GM13977 (cell line): ENCODE measurements at places on chromosomes 11 and 22.

- DNase-seq: no peak
Observed at GRCh38 chr22:17949642-17950473, 74.5 kb downstream of the MICAL3 start.

DNA sequence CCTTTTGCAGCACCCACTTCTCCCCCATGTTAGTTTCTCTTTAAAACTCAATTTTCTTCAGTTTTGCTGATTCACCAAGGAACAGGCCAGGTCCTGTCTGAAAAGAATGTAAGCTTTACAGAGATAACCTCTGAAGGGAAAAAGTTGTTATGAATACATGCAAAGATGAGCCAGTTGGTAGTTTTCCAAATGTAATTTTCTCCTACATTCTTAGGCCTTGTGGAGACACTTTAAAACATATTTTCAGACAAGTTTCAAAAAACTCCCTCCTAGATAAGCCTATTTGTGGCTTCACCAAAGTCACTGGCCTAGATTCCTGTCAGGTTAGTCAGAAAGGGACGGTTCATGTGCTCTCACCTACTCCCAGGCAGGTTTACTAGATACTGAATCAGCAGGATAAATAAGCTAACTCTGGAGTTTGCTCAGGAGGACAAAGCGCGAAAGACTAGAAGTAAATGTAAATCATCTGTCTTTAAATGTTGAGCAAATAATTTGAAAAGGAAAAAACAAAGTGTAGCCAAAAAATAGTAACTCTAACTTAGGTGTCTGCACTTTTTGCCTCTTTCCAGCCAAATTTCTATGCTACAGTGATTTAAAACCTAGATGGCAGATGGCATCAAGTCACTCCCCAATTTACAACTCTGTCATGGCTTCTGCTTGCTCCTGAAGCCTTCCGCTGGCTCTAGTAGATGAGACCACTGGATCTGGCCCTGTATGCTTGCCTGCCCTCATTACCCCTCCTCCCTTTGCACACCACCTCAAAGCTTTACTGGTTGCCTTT lies 4.9 kb upstream of the ATP6V1E1 start:
- DNase-seq: no peak

GRCh38 chr11:74135127-74135840 lies 35.5 kb downstream of the C2CD3 start:
- no peak for DNase-seq

GRCh38 chr22:23177197-23177596 lies 3.1 kb upstream of the BCR start:
- no peak for DNase-seq

DNA sequence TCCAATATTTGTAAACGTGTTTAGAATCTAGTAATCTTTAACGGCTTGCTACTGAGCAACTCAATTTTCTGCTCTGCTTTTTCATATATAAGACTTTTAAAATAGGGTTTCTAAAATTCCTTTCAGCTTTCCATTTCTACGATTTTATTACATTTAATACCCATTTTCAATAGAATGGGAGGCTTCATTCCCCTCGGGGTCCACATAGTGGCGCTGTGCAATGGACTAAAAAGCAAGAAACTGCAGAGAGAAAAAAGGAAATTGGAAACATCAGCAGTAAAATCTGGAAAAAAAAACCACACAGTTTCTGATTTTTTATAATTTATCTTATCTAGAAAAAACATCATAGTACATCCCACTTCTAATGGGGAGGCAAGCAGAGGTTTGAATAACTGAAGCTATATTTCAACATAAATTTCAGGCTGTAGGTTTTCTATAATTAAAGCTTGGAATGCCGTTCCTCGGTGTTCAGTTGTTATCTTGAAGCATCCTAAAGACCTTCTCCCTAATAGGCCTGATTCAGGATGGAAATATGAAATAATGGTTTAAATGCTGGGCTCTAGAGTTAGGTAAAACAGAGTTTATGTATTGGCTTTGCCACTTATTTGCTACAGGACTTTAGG lies 18.7 kb upstream of the JHY start:
- DNase-seq: no peak

- DNase-seq: no peak
Observed at GRCh38 chr11:40281052-40281580, 1178.3 kb downstream of the LRRC4C start.

GRCh38 chr11:124753205-124753604 lies 1.1 kb upstream of the VSIG2 start:
- DNase-seq: peak; percentile 17

- no peak for DNase-seq
Observed at GRCh38 chr11:105489446-105489845, 120.4 kb upstream of the GRIA4 start.

DNA sequence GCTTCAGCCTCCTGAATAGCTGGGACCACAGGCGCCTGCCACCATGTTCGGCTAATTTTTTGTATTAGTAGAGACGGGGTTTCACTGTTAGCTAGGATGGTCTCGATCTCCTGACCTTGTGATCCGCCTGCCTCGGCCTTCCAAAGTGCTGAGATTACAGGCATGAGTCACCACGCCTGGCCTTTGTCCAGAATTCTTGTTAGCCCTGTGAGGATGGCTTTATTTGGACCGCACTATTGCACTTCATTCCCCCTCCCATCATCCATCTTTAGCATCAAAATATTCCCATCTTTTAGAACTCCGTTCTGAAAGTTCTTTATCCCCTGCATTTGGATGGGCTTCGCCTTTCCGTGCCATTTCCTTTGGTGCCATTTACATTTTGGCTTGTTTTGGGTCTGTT lies 2.6 kb downstream of the SAMM50 start:
- DNase-seq: no peak

- DNase-seq: no peak
Observed at GRCh38 chr22:26564672-26565071, 25.3 kb downstream of the TPST2 start.

DNA sequence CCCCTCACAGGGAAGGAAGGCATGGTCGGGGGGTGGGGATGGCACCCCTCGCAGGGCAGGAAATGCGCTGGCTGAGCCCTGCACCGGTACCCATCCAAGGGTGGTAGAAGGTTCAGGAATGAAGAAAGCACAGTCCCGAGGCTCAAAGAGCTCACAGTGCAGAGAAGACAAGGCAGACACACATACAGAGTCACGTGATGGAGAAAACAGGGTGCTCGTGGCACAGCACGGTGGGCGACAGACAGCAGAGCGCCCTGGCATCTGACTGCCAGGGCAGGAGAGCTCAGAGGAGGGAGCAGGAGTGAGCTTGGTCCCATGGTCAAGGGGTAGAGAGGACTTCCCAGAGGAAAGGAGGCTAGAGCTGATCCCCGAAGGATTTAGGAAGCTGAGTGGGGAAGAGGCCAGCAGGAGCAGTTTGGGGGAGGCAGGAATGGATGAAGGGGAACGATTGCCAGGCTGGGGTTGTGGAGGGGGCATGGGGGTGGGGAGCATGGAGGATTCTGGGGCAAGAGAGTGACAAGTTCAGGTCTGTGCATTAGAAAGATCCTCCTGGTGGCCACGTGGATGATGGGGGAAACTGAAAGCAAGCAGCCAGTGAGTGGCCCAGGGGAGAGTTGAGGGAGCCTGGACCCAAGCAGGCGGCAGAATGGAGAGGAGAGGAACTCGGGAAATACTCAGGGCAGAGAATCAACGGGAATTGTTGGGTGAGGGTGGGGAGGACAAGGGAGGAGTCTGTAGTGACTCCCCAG lies 43.9 kb downstream of the PDE2A start:
- no peak for DNase-seq

- DNase-seq: no peak
Observed at GRCh38 chr22:37018815-37019308, 385 bp downstream of the TST start.

GRCh38 chr11:57801183-57801485 lies 39.5 kb downstream of the CTNND1 start:
- DNase-seq: no peak

- DNase-seq: no peak
Observed at GRCh38 chr11:13140028-13140870, 131.1 kb downstream of the RASSF10 start.

- no peak for DNase-seq
Observed at GRCh38 chr22:24559471-24559870, 3.7 kb downstream of the SNRPD3 start.

- no peak for DNase-seq
Observed at GRCh38 chr11:41659985-41660384, 200.5 kb upstream of the LRRC4C start.

- DNase-seq: no peak
Observed at GRCh38 chr11:126102436-126102981, 39.8 kb upstream of the CDON start.

DNA sequence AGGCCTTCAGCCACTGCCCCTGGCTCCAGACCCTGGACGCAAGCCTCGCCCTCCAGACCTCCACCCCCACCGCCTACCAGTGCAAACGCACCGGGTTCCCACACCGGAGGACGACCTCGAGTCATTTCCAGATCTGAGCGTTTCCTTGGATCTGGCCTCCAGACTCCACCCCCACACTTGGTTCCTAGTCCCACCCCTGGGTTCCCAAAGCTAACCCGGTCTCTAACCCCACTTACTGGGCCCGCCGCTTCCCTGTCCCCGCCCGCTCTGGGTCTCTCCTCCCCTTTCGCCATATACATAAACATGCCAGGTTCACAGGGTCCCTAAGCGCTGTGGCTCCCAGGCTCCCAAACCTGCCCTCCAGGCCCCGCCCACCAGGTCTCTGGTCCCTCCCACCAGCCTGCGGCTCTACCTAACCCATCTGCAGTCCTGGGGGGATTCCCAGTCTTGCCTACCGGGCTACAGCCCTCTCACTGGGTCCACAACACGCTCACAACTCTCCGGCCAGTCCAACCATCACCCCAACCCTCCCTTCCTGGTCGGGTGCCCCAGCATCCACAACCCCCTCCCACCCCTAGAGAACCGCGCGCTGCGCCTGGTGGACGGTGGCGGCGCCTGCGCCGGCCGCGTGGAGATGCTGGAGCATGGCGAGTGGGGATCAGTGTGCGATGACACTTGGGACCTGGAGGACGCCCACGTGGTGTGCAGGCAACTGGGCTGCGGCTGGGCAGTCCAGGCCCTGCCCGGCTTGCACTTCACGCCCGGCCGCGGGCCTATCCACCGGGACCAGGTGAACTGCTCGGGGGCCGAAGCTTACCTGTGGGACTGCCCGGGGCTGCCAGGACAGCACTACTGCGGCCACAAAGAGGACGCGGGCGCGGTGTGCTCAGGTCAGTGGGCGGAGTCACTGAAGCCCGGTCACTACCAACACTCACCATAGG lies 36.7 kb downstream of the CD6 start:
- peak; percentile 57 for DNase-seq

DNA sequence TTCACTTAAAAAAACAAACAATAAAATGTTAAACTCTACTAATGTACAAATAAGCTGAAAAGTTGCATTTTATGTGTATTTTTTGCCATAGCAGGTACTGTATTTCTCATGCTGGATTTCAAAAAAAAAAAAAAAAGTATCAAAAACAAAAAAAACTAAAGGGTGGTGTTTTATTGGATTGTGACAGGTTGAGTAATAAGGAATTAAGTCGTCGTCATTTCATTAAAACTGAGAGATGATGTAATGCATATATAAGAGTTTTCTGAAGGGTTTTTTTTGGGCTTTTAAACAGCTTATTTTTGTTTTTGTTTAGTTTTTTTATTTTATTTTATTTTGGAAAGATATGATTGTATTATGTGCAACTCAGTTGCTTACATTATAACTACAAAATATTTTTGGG lies 10.9 kb upstream of the ADSL start:
- DNase-seq: no peak

DNA sequence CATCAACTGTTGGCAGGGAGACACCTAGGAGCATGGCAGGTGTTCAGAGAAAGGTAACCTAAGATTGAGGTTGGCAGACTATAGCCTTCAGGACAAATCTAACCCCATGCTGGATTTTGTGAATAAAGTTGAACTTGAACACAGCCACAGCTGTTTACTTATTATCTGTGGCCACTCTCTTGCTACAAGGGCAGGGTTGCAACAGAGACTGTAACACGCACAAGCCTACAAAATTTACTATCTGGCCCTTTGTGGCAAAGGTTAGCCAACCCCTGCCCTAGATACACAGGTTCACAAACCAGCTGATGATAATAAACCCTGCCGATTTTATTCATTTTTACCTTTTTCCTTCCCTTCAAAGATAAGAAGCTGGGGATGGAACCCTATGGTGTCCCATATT lies 2.5 kb downstream of the THYN1 start:
- no peak for DNase-seq

- no peak for DNase-seq
Observed at GRCh38 chr11:70540196-70540595, 141.9 kb downstream of the CTTN start.

GRCh38 chr22:39925909-39926679 lies 25.2 kb downstream of the GRAP2 start:
- DNase-seq: no peak

- no peak for DNase-seq
Observed at GRCh38 chr11:31387379-31387778, 17.7 kb downstream of the DNAJC24 start.

DNA sequence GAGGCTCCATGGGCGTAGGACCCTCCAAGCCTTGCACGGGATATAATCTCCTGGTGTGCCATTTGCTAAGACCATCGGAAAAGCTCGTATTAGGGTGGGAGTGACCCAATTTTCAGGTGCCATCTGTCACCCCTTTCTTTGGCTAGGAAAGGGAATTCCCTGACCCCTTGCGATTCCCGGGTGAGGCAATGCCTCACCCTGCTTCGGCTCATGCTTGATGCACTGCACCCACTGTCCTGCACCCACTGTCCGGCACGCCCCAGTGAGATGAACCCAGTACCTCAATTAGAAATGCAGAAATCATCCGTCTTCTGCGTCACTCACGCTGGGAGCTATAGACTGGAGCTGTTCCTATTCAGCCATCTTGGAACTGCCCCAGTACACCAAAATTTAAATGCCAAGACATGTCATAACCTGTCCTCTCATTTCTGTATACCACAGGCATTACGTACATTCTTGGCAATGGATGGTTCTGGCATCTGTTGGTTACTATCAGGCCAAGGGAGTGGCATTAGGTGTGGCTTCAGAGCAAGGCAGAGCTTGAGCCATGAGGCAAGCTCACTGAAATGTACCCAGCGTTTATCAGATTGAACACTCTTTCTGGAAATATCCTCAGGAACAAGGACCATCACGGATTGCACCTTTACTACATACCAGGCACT lies 95.4 kb upstream of the GALNT18 start:
- DNase-seq: no peak

GRCh38 chr22:38412435-38413084 lies 42.4 kb downstream of the KCNJ4 start:
- DNase-seq: peak; percentile 85

DNA sequence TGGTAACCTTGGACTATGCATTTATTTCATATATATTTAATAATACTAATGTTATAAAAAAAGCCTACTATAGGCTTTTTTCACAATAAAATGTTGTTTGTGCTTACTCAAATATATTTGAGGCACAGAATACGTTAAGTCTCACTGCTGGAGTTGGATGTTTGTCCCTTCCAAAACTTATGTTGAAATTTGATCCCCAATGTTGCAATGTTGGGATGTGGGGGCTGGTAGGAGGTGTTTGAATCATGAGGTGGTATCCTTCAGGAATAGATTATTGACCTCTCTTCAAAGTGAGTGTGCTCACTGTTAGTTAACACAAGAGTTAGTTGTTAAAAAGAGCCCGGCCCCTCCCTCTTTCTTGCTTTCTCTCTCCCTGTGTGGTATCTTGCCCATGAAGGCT lies 1295.9 kb downstream of the JRKL start:
- no peak for DNase-seq
